PC-3 (cell line): ENCODE measurements at places on chromosomes 4 and X. TPM values are rescaled to one million over a fixed set of nuclear protein-coding genes. Genes with fewer than 3 reads are reported as not detected.
A peak's percentile ranks its signal among the peaks of the same experiment; 100 is the strongest.

- no peaks in the 10 kb centered on the region for H3K36me3 ChIP-seq
- no peaks in the 10 kb centered on the region for H3K27me3 ChIP-seq
- no peak overlapping the region for H3K4me3 ChIP-seq
- peak; percentile 6 for DNase-seq
Measured at GRCh38 chr4:151238477-151238876, 38.5 kb upstream of the PRSS48 start.

- H3K4me1 ChIP-seq = no peaks in the 10 kb centered on the region
- no peaks in the 10 kb centered on the region for H3K27me3 ChIP-seq
- no peak for DNase-seq
- no peak overlapping the region for H3K27ac ChIP-seq
Measured at GRCh38 chr4:96170198-96170597, 330.3 kb downstream of the PDHA2 start.

The CRMP1 gene
- not detected in 2 replicates for total RNA-seq

The PGAM4 gene
- total RNA-seq = not detected in 2 replicates

- no peaks in the 10 kb centered on the region for H3K36me3 ChIP-seq
- no peak overlapping the region for H3K4me3 ChIP-seq
- no peak overlapping the region for H3K27ac ChIP-seq
- DNase-seq = no peak
Measured at GRCh38 chr4:56627985-56628384, 53.1 kb downstream of the HOPX start.
